Activated B cell treated with CpG ODN at 0.5 μM for 24 hours (primary cell): ENCODE measurements at places on chromosomes 7 and 10.

GRCh38 chr10:110725801-110726630 lies 81.9 kb downstream of the RBM20 start:
- no peak for DNase-seq

DNA sequence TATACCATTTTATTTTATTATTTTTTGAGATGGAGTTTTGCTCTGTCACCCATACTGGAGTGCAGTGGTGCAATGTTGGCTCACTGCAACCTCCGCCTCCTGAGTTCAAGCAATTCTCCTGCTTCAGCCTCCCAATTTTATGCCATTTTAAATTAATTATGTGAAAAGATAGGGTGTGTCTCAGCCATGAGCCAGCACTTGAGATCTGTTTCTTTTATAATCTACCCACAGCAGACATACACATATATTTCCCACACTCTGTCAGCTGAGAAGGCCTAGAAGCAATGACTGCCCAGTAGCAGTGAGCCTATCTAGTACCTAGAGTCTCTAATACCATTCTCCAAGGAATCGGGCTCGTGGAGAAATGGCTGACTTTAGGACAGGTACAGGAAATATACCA lies 70.5 kb downstream of the ADAM12 start:
- no peak for DNase-seq

DNA sequence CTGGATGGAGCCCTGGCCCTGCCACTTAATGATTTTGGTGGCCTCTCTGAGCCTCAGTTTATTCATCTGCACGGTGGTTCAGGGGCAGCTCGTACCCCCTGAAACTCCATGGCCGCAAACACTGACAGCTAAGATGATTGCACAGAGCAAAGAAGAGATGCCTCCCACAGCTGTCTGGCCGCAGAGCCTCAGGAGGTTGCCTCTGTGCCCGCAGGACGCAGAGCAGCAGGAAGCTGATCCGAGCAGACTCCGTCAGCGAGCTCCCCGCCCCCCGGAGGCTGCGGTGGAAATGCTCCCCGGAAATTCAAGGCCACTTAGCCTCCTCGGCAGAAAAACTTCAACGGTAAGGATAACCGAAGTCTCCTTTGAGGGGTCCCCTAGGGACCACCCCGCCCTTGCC lies 30.2 kb upstream of the C10orf53 start:
- DNase-seq = no peak

- no peak for DNase-seq
Measured at GRCh38 chr10:119658274-119658673, 7.1 kb downstream of the BAG3 start.

- no peak for DNase-seq
Measured at GRCh38 chr7:46558482-46559193, 637.6 kb upstream of the IGFBP3 start.
